ENCODE measurements at places on chromosomes 11 and 22.

DNA sequence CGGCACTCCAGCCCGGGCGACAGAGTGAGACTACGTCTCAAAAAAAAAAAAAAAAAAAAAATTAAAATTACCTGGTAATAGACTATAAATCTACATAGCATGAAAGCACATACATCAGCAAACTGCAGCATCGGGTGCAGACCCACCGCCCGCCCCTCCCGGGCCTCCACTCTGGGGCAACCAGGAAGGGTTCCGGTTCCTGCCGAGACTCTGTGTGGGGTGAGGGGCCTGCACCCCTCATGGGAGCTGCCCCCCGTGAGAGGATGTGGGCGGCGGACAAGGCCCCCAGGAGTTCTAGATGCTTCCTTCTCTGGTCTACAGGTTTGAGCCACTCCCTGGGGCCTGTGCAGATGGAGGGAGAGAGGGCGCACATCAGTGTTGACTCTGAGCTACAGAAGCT is 9.1 kb downstream of the DRD4 start:
- no peak for DNase-seq

- no peak for DNase-seq
Observed at GRCh38 chr11:27040302-27041115, at the start of gene BBOX1. BBOX1 (plus strand) TSS chr11:27040815; CDS start chr11:27055431, 14,616 bp downstream.

- peak; percentile 26 for DNase-seq
Observed at GRCh38 chr11:87878373-87878825, 296.8 kb downstream of the RAB38 start.

- DNase-seq: no peak
Observed at GRCh38 chr11:34609850-34610249, 11.0 kb upstream of the EHF start.

GRCh38 chr11:4695442-4695841 is 2.2 kb downstream of the OR51E2 start:
- DNase-seq: no peak

- DNase-seq: no peak
Observed at GRCh38 chr22:45136594-45136993, 27.1 kb upstream of the NUP50 start.

DNA sequence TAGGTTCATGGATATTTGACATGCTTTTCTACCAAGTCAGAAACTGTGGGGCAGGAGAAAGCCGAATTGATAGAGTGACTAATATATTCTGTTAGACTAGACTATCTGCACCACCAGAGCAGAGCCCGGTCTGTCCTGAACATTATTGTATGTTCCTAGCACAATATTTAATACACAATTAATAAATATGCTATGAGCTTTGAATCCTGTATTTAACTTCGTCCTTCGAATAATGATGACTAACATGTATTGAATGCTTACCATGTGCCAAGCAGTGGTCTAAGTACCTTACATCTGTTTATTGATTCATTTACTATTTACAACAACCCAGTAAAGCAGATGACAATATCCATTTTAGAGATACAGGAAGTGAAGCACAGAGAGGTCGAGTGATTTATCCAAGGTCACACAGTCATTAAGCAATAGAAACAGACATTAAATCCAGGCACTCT is 44.8 kb upstream of the ANO3 start:
- no peak for DNase-seq

DNA sequence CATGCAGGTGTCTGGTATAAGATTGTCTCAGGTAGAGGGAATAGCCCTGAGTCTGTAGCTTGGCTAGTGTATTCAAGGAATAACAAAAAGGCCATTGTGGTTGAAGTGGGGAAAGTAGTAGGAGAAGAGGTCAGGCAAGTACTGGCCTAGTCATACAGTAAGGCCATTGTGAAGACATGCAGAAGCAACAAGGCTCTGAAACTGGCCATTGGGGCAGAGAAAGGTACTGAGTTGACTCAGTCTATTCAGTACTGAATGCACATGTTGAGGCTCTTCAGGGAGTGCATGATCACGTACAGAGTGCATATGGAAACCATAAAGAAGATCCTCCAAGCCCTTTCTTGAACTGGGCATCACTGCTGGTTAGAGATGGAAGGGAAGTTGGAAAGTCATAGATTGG is 477.6 kb downstream of the SOX6 start:
- no peak for DNase-seq

GRCh38 chr11:61295596-61295926 is 445 bp upstream of the VWCE start:
- DNase-seq: no peak

GRCh38 chr11:19419808-19420207 is 179.1 kb upstream of the E2F8 start:
- DNase-seq: no peak

DNA sequence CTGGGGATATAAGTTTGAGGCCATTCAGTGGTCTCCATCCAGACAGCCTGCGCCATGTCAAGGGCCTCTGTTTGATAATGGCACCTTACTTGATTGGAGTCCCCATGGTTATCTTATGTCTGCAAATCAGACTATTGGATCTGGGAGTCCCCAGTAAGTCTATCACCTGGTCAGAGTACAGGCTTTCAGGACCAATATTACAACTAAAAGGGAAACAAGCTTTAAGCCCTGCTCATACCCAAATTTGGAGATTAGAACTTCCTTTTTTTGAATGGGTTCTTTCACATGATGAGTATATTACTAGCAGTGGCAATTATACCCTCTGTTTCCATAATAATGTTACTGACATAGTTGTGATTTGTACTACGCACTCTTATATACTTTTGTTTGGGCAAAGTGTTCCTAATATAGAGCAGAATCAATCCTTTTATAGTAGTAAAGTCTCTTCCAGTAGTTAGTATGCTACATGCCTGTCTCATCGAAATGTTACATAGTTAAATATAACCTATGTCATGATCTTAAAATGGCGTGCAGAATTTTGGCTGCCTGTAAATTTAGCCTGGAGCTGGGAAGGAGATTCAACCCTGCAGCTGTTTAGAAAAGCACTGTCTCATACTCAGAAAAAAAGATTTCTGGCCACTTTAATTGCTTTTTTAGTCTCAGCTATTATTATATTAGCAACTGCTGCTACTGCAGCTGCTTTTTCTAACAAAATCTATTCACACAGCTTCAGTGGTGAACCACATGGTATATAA is 4.9 kb downstream of the MS4A15 start:
- DNase-seq: no peak

GRCh38 chr11:122703541-122704272 is 48.2 kb downstream of the UBASH3B start:
- no peak for DNase-seq

- no peak for DNase-seq
Observed at GRCh38 chr22:22692707-22693530, 48.5 kb downstream of the GGTLC2 start.

- DNase-seq: no peak
Observed at GRCh38 chr22:30537083-30537731, 9.3 kb downstream of the SEC14L6 start.

GRCh38 chr22:42901790-42902508 is 44.9 kb upstream of the ARFGAP3 start:
- DNase-seq: no peak

- peak; percentile 42 for DNase-seq
Observed at GRCh38 chr11:5364214-5364613, 12.9 kb downstream of the OR51B6 start.

- no peak for DNase-seq
Observed at GRCh38 chr11:16857186-16857585, 118.7 kb downstream of the C11orf58 start.

DNA sequence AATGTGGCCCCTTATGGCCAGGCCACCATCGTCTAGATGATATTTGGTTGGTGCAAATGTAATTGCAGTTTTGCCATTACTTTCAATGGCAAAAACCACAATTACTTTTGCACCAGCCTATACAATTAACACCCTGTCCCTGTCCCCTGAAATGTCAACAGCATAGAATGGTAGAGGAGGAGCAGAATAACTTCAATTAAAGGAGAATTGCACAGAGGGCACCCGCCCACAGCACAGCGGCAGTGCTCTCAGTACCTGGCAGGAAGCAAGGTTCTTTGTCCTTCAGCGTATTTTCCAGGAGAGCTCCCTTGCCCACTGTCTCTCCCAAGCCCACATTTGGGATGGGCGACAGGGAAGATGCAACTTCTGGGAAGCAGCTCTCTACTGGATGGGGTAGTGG is 115.3 kb downstream of the TRIM29 start:
- no peak for DNase-seq

DNA sequence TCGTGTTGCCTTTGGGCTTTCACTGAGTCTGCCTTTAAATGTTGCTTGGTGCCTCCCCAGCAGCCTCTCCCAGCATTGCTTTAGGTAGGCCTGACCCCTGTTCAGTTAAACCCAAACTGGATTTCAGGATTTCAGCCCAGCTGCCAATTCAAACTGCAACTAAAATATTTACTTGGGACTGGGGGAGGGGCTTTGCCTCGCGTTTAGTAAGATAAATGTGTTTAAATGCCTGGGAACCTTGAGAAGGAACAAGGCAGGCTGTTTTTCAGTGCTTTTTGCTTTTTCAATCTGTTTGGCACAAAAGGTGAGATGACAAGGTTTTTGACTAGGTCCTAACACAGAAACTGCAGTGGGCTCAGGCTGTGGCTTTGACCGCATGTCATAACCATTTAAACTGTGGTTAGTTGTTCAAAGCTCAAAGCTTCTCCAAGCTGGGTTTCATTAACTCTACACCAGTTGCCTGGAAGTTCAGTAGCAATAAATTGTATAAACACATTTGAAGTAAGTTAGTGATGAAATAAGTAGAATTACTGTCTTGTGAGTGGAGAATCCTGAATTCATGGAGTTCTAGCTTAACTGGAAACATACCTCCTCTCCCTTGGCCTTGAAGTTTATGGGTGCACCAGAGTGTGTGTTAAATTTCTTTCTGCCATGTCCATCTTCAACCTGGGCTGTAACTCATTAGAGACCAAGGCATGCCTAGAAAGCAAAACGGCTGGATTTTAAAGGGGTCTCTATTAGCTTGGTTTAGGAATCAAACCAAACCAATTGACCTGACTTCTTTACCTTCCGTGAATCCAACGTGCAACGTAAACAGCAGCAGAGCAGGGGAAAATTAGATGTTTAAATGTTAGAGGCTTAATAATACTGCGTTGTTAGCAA is 3.6 kb downstream of the PKNOX2 start:
- DNase-seq: peak; percentile 86

Measured in fibroblast of skin of left biceps (primary cell).